NCI-H526 (cell line): ENCODE measurements at places on chromosomes 2 and 18.

- no peak for DNase-seq
Measured at GRCh38 chr2:227450926-227451654, 20.9 kb upstream of the AGFG1 start.

- DNase-seq, result no peak
Measured at GRCh38 chr2:62338111-62338510, 142.2 kb downstream of the B3GNT2 start.

DNA sequence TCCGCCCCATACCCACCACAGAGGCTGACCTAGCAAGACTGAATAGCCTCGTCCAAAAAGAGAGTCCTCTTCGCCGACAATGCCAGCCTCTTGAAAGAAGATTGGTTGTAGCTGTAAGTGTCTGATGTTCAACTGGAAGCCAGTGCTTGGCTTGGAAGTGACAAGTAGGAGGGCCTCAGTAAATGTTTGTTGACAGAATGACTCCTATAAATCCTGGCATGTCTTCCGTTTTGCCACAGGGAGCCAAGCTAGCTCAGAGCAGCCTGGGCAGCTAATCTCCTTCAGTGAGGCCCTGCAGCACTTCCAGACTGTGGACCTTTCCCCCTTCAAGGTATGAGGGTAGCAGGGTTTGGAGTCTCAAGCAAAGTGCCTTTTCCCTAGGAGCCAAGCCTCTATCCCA, 14.9 kb downstream of the ELMOD3 start:
- DNase-seq, result no peak

DNA sequence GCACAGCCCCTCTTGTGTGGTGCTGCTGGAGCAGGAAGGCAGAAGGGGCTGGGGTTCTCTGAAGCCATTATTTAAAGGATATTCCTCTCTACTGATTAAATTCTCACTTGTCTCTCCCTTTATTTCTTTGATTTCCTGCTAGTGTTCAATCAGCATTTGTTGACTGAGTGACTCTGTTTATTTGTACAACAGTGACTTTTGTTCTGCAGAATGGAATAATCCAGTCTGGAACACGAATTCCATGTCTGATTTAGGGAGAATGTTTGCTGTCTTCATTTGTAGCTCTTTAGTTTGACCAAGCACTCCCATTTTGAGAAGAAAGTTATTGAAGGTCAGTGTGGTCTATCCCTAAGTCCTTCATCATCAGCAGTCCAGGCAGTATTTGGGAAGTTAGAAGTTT, 141.2 kb downstream of the SETBP1 start:
- no peak for DNase-seq

DNA sequence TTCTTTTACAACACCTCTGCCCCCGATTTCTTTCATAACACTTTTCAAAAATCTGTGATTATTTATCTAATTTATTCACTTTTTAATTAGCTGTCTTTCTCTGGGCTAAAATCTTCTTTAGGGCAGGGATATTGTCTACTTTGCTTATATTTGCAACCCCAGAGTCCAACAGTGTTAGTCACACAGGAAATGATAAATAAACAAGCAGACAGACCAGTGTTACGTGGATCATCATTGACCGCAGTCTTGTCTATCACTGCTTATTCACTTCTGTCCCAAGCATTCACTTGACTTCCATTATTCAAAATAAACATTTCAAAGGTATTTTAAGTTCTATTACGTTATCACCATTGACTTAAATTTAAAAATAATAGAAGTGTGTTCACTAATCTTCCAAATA, 237.6 kb upstream of the UBE2E3 start:
- DNase-seq, result no peak

GRCh38 chr2:25323042-25323514, 18.6 kb downstream of the DNMT3A start:
- no peak for DNase-seq
